CD4-positive, alpha-beta T cell (primary cell): ENCODE measurements at places on chromosomes 11 and 22. TPM values are rescaled to one million over a fixed set of nuclear protein-coding genes. Genes with fewer than 3 reads are reported as not detected.

GRCh38 chr11:1628506-1629325 is 859 bp upstream of the KRTAP5-5 start:
- DNase-seq: peak; percentile 78

LAYN gene
- 1.3 TPM for total RNA-seq

DNA sequence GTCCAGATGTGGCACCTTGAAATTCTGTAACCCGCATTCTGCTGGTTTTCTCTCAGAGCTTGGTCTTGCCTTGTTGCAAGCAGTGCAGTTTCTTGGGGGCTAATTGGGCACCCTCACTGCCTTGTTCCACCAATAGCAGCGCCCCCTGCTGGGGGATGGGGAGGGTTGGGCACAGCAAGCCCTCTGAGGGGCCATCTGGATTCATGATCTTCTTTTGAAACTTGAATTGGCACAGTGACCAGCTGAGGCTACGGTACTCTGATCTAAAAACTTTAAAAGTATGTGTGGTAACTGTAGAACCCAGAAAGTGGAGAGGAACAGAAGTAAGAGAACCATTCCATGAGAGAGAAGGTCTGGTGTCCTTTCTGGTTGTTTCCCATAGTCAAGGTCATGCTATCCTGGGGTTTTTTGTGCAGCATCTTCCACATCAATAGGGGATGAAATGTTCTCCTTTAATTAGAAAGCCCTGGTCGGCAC is 64.2 kb downstream of the MED15 start:
- DNase-seq: peak; percentile 70

GRCh38 chr11:77191823-77192495 is 63.9 kb downstream of the MYO7A start:
- DNase-seq: peak; percentile 15

PPP1CA gene
- 45.5 TPM for total RNA-seq

DNA sequence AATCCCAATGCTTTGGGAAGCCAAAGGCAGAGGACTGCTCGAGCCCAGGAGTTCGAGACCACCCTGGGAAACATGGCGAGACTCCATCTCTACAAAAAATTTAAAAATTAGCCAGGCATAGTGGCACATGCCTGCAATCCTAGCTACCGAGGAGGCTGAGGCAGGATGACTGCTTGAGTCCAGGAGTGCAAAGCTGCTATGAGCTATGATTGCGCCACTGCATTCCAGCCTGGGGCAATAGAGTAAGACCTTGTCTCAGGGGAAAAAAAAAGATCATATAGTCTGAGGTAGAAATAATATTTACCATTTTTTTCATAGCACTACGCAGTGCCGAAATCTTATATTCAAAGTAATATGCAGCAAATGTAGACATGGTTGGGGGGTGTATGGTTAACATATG is 47.8 kb downstream of the MRTFA start:
- no peak for DNase-seq

- no peak for DNase-seq
Observed at GRCh38 chr11:65410936-65411680, 11.5 kb upstream of the NEAT1 start.

DNA sequence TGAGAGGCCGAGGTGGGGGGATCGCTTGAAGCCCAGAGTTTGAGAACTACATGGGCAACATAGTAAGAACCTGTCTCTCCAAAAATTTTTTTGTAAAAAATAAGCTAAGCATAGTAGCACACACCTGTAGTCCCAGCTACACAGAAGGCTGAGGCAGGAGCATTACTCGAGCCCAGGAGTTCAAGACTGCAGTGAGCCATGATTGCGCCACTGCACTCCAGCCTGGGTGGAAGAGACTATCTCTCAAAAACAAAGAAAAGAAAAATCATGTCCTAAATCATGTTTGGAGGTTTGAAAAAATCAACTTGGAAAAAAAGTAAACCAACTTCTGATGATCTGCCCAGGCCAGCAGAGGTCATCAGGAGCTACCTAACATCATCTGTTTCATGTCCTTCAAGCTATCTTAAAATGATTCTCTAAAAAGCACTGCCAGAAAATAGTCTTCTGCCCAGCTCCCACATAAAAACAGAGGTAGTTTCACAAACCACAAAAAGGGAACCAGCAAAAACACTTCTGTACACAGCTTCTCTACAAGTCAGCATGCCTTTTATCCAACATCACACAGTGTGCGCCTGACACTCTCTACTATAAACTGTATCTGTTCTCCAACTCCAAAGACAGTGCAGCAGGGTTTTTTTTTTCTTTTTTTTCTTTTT is 165.0 kb downstream of the SOX6 start:
- no peak for DNase-seq

- peak; percentile 72 for DNase-seq
Observed at GRCh38 chr11:121426476-121427399, 25.4 kb upstream of the SORL1 start.

APOL5 gene
- total RNA-seq: not detected

- no peak for DNase-seq
Observed at GRCh38 chr22:19983741-19984140, 32.9 kb downstream of the ARVCF start.

MMP8 gene
- total RNA-seq: not detected

GANAB gene
- 182 TPM for total RNA-seq

GRCh38 chr22:20198557-20199319 is 47.9 kb upstream of the CCDC188 start:
- DNase-seq: no peak

GGTLC2 gene
- not detected for total RNA-seq

DNA sequence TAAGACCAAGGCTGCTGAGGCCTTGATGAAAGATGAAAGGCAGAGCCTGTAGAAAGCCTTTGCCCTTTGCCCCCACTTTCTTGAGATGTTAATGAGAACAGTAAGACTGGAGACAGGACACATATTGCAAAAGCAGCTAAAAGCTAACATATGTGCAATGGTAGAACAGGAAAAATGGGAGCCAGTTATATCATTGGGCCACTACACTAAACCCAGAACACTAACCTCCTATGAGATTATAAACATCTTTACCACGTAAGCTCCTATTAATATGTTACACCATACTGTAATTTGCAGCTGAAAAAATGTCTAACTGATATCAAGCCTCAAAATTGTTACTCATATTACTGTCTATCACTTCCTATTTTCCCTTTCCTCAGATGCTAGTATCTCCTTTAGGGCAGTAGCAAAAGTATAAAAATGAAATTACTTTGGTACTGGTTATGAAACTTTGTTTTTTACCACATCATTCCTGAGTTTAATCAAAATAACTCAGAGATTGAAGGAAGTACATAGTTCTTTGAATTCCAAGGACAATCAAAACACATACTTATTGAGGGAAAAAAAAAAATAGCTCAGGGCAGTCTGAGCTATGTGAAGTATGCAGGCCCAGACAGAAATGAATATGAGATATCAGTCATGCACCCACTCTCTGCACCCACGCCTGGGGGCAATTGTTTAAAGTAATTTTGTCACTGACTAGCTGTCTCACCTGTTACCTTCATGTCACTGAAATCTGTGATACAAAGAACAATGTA is 9.1 kb downstream of the HPS5 start:
- no peak for DNase-seq

DNA sequence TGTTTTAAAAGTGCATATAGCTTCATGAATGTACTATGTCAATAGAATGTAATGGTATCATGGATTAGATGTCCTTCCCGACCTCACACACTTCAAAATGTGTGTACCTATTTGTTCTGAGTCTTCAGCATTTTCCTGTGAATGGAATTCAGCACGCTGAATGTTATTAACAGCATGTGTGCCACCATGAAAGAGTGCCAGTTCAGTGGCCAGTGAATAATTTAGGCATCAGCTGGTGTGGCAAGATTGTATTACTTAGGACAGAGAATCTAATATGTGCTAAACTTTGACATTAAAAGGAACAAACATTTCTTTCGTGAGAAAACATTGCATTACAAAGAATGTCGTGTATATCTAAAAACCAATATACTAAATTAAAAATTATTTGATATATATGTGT is 46.4 kb downstream of the HIPK3 start:
- DNase-seq: no peak

DNA sequence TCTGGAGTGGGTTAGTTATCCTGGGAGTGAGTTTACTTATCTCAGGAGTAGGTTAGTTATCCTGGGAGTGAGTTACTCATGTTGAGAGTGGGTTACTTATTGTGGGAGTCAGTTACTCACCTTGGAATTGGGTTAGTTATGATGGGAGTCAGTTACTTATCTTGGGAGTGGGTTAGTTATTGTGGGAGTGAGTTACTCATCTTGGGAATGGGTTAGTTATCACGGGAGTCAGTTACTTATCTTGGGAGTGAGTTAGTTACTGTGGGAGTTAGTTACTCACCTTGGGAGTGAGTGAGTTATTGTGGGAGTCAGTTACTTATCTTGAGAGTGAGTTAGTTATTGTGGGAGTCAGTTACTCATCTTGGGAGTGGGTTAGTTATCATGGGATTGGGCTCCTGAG is 49.6 kb upstream of the B3GAT1 start:
- DNase-seq: no peak

GRCh38 chr22:18979957-18980356 is 43.9 kb upstream of the PRODH start:
- no peak for DNase-seq
